Anterior cingulate cortex (tissue), 58 donors: ENCODE measurements at places on chromosomes 7 and 10.

DNA sequence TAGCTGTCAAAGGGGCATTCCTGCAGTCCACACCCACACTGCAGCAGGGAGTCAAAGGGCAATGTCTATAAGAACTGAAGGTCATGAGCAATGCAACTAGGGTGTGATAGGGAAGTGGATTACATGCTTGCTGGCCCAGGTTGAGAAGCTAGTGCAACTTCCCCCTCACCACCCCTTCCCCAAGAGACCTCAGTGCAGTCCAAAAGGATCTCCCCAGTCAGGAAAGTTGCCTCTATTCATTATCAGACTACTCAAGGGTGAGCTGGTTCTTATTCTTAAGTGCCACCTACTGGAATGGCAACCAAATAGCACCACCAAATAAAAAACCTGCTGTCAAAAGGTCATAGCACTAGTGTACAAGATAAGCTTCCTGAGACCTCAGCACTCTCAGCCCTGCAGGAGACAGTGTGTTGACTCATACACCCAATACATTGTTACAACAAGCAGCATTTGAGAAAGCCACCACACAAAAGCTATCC lies 28.2 kb downstream of the MTERF1 start:
- DNase-seq: no peak

DNA sequence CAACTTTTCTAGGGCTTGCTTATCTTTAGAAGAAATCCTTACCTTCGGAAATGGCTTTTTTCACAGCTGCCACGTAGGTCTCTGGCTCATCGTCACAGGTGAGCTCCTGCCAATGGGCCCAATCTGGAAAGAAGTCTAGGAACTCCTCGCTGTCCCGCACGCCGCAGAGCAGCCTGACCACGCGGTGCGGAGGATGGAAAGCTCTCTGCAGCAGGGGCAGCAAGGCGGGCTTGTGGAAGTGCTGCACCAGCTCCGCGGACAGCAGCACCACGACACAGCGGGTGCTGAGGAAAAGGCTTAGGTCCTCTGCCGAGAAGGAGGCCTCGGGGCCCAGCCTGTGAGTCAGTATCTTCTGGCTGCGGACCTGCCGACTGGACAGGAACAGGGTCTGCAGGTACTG lies 10.8 kb downstream of the PIK3AP1 start:
- DNase-seq: no peak

- DNase-seq: no peak
Observed at GRCh38 chr7:70602117-70602516, 529.8 kb upstream of the GALNT17 start.

DNA sequence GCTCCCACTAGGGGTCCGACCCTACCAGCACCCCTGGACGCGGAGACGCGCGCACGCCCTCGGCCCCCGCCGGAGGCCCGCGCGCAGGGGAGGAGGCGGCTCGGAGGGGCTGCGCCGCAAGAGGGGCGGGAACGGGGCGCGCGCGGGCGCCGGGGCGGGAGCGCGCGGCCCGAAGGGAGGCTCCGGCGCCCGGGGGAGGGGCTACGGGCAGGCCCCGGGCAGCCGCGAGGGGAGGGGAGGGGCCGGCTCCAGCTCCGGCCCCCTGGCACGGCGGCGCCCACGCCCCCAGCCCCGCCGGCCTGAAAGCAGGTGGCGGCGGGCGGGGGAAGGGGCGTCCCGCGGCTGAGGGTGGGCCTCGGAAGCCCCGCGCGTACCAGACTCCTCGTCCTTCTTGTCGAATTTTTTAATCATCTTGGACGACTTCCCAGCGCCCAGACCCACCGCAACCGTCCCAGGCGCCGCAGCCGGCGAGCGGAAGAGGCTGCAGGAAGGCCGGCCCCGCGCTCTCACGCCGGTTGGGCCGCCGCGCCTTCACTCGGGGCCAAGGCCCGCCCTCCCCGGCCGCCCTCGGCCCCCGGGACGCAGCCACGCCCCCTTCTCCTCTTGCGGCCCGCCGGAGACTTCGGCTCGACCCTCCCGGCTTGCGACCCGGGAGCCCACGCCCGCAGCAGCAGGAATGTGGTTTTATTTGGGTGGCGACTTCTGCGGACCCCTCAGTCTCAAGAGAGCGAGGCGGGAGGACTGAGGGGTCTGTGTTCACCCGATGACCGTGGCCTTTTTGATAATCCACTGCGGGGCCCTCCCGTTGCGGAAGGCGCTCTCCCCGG lies at the start of gene COPG2:
Gene COPG2 (minus strand): TSS at position 491 of the 827 bp plus-strand sequence. CDS start 80 bp downstream, at position 411.
- DNase-seq: peak; percentile 61

- no peak for DNase-seq
Observed at GRCh38 chr7:158285383-158285770, 302.2 kb downstream of the PTPRN2 start.

DNA sequence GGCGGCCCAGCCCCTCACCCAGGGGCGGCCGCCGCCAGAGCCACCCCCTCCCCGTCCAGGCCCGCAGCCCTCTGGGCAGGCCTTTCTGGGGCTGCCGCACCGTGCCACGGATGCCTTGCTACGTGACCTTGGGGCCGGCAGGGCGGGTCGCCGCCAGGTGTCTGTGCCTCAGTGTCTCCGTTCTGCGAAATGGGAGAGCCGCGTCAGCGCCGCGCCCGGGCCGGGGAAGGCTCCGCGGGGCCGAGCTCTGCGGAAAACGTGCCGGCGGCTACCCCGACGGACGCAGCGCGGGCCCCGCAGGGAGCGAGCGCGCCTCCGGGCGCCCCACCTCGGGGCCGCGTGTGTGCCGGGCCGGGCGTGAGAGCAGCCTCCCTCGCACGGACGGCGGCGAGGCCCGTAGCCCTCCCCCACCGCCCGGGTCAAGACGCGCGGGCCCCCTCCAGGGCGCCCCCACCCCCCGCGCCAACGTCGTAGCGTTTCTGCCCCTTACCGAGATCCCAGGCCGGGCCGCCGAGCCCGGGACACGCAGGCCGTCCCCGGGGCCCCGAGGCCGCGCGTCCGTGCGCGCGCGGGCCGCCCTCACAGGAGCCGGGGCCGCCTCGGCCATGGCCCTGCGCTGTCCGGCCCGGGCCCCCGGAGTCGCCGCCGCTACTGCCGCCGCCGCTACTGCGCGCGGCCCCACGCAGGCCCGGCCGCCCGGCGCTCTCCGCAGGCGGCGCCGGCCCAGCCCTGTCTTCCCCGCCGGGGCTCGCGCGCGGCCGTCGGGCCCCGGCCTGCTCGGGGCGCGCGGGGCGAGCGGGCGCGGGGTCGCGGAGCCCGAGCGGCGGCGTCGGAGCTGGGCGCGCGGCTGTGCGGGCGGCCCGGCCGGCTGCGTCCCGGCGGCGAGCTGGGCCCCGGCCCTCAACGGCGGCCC lies 1.1 kb downstream of the ZNF777 start:
- no peak for DNase-seq

DNA sequence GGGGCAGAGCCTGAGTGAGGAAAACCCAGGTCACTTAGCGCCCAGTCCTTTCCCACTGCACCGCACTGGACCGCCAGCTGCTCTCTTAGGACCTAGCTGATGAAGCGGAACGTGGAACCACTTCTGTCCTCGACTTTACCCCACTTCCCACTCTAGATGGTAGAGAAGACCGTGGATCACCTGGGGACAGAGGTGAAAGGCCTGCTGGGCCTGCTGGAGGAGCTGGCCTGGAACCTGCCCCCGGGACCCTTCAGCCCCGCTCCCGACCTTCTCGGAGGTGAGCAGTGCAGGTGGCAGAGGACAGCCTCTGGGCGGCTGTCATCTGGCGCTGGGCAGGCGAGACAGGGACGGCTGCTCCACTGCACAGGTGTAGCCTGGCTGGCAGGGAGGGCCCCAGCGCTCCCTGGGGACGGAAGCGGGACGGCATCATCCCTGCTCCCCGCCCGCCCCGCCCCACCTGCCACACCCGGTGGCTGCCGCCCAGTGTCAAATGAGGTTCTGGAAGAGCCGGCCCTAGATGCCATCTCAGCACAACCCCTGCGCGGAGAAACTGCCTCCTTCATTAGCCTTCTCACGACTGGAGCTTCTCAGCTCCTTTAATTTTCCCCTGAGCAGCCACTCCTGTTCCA lies 11.7 kb downstream of the PLAC9 start:
- DNase-seq: no peak

DNA sequence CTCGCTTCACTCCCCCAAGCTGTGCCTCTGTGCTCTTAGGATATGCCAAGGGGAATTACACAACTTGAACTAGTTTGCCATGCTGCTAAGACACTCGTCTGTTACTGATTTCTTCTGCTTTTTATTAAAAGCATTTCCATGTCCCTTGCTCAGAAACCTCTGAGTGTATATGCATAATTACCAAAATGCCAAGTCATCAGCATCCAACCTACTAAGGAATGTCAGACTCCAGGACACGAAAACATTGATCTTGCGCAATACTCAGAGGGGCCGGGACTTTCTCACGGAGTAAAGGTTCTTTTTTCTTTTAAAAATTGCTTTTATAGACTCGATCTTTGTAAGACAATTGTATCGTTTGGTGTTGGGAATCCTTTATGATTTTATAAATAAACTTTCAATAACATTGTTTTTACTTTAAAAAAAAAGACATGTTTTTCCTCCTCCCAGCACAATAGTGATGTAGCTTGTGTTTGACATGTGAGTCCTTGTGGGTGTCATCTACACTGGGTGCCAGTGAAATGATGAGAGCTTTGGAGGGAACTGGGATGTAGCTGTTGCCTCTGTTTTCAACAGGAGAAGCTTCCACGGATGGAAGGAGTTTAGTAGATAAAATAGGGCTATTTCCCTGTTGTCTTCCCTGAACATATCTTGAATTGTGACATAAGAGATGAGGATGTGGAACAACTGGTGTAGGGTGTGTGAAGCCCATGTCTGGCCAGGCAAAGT lies 43.6 kb downstream of the CNNM1 start:
- DNase-seq: no peak

- DNase-seq: no peak
Observed at GRCh38 chr7:56483861-56484550, 367.8 kb upstream of the NUPR2 start.

- no peak for DNase-seq
Observed at GRCh38 chr7:55252386-55252785, 112.8 kb upstream of the LANCL2 start.

- no peak for DNase-seq
Observed at GRCh38 chr7:131488361-131488760, 68.1 kb downstream of the PODXL start.

DNA sequence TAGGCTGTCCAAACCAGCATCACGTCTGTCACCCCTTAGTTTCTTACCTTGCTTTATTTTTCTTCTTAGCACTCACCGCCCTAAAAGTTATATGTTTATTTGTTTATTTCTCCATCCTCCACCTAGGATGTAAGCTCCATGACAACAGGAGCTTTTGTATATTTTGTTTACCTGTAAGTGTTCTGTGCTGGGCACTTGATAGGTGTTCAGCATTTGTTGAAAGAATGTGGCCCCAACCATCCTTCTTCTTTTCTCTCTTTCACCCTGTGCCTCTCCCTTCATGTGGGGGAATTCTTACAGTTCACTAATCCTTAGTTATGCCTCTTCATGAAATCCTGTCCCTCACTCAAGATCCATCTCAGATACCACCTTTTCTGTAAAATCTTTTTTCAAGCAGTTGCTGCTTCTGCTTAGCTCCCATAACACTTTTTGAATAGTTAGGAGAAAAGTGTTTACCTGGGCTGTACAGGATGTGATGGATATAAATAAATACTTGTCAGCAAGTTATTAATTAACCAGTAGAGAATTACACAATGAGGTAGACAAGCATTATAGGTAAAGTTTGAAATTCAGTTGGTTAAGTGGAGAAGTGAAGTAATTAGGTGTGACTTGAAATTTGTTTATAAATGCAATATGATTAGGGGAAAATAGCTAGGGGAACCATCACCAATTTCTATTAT lies 9.7 kb downstream of the AHR start:
- no peak for DNase-seq

GRCh38 chr10:76641215-76641614 lies 996.4 kb downstream of the KCNMA1 start:
- no peak for DNase-seq

- no peak for DNase-seq
Observed at GRCh38 chr10:95133016-95133752, 60.9 kb upstream of the ACSM6 start.

DNA sequence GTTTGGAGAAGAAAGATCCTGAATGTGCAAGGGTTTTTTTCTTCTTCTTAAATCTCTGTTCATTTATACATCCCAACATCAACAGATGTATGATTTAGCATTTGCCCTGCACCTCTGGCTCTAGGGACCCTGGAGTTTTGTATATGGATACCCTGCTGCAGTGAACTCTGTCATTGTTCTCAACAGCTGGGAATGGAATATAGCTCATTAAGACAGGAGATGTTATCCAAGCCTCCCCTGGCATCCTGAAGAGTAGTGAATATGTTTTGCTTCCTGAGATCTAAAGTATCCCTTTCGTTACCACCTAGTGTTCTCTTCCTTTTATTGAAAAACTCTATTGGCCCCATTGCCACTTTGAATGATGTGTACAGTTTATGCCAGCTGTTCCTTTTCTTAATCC lies 275.9 kb downstream of the EXOC4 start:
- no peak for DNase-seq

- no peak for DNase-seq
Observed at GRCh38 chr10:90413196-90413595, 444.6 kb downstream of the HTR7 start.

DNA sequence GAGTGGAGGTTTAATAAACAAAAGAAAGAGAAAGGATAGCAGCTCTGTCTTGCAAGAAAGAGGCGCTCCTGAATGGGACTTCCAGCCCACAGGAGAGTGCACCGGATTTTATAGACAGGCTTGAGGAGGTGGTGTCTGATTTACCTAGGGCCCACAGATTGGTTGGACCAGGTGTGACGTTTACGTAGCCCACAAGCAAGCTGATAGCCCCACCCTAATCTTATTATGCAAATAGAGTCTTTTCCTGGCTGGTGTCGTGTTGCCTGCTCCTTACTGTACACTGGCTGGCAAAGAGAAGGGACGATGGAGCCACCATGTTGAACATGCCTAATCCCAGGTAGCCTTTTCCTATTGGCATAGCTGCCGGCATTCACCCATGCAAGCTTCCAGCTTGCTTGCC lies 319.7 kb upstream of the POM121L12 start:
- DNase-seq: no peak

DNA sequence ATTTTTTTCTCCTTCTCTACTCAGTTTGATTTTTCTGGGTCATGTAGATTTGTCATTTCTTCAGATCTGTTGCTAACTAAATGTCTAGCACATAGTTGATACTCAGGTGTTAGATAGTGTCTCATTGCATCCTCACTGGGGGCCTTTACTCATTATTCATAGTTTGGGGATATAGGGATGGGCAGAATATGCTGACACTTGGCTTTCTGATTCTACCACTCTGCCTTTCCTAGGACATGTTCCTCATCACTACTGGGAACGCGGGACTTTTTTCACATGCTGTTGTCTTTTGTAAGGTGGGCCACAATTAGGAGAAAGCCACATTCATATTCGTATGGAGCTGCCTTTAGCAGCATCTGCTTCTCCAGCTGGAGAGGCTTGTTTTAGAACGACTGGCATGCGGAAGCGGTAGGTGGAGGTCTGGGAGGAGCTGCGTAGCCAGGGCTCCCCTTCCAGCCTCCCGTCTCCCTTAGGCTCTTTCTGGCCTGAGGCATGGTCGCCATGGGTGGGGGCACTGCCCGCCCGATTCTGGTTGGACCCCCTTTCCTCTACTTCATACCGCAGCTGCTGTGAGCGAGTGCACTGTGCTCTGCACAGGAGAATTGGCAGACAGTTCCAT lies 78.8 kb downstream of the SND1 start:
- DNase-seq: peak; percentile 6

- DNase-seq: no peak
Observed at GRCh38 chr7:154968336-154969001, 34.5 kb downstream of the PAXIP1 start.

GRCh38 chr10:87765666-87766376 lies 52.2 kb downstream of the ATAD1 start:
- no peak for DNase-seq

GRCh38 chr7:149321978-149322541 lies 60.1 kb downstream of the ZNF783 start:
- no peak for DNase-seq
